ENCODE measurements at places on chromosomes 1 and 21.

- no peak for DNase-seq
Observed at GRCh38 chr1:115781343-115781742, 12.8 kb upstream of the CASQ2 start.

GRCh38 chr1:226779561-226779960 is 40.5 kb upstream of the ITPKB start:
- no peak for DNase-seq

DNA sequence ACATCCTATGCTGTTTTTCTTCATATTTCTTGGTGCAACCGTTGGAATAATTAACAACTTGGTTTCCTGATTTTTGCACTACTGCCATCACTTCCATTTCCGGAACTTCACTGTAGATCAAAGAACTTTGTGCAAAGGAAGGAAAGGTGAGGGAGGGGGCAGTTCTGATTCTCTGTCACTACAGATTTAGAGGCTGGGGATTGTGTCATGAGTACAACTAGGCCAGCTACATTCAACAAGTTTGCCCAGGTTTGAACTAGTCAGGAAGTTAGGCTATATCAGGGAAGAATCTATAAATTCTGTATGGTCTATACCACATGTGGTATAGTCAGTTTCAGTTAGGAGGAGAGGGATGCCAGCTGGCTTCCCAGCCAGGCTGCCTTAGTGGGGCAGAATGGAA is 84.2 kb downstream of the RGL1 start:
- no peak for DNase-seq

- DNase-seq = no peak
Observed at GRCh38 chr1:160109686-160110085, 5.9 kb upstream of the ATP1A2 start.

DNA sequence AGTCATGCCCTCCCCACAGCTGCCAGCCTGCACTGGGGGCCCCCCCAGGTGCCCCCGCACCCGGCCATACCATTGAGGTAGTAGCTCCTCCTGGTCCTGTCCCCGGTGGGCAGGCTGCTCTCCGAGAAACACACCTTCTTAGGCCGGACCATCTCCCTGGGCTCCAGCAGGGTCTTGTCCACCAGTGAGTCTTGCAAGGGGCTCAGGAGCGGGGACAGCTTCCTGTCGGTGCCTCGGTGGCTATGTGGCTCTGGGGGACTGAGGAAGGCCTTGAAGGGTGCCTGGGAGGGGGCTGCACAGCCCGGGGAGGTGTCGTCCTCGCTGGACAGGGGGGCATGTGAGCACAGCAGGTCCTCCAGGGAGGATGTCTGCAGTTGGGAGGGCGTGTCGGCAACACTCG is 12.9 kb upstream of the FTCD start:
- no peak for DNase-seq

DNA sequence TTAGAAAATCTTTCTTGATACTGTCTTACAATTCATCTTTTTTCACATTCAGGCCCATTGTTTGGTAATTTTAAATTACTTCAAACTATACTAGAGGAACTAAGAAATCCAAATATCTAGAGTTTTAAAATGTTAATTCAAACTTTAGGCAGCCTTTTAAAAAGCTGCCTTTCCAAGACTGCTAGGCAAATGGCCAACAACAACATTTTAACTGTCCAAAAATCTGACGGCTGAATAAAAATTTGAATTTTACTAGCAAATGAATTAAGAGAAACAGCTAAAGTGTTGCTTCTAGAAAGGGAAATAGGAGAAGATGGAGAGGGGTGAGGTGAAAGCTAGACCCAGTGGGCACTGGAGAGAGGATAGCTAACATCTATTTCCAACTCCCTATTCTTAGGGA is 17.2 kb downstream of the DPYD start:
- DNase-seq = no peak

GRCh38 chr1:38076038-38076437 is 29.4 kb upstream of the POU3F1 start:
- DNase-seq = no peak

DNA sequence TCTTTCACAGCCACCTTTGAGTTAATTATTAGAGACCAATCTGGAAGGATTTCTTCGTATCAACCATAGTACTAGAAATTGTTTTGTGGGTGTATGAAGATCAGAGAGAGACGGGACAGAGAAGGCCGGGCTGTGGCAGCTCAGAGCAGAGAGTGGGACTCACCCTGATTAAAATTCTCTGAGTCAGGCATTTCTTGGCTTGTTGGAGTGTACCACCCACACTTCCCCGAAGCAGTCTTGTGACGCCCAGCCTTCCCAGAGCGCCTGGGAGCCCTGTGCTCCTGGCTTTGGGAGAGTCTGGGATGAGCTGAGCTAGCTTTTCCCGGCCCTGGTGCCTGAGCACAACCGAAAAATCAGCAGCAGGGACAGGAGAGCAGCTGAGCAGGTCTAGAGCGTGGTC is 19.4 kb downstream of the PLEKHM2 start:
- no peak for DNase-seq

DNA sequence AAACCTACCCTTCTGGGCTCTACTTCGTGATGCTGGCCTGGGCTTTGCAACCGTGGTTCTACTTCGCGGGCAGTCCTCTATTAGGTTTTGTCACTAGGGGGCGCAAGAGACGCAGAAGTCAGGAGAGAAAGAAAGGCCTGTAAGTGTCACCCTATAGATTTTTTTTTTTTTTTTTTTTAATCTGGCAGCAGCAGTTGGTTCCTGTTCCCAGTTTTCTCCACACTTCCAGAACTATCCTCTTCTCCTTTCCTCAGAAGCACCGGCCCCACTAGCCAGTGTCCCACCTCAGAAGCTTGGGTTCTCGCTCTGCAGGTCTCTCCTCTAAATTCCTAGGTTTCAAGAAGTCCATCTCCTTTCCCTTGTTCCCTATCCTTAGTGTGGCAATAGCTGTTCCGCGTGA is 9.1 kb upstream of the LCE2D start:
- DNase-seq = no peak

DNA sequence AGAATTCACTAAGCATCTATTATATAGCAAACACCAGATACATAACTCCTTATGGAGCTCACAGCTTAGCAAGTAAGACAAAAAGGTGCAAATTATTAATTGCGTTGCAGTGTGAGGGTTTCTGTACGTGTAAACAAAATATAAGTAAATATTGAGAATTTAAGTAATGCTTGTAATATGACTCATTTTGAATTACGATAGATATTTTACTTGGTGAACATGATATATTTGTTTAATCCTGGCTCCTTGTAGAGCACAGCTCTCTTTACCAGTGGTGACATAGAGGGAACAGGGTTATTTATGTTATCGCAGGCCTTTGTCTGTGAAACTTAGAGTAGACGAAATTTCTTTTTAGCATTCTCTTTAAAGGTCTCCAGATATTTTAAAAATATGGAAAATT is 36.4 kb downstream of the LYPLAL1 start:
- no peak for DNase-seq

DNA sequence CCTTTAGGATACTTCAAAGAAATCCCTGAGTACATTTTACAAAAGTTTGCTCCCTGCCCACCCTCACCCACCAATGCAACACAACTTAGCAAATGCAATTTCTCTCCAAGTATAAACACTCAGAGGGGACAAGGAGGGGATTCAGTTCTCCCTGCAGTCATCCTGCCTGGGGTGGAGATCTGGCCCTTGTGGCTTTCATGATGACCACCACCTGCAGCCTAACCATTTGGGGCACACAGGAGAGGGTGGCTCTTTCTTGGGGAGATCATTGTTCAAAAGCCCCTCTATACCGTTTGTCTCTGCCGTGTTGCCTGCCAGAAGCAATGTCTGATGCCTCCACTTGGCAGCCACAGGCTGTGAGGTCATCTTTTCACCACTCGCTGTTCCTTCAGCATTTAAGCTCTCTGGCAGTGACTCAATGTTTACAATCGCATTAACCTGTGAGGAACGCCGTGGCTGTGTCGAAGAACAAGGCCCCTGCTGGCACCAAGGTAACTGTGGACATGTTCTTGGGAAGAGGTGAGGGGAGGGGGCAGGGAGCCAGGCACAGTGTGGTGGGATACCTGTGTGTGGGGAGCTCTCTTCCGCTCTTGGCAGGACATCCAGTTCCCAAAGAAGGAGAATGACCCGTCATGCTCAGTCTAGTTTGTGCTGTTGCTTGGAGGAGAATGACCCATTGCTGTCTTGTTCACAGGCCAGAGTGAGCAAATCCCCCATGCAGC is 103.9 kb upstream of the DUSP10 start:
- no peak for DNase-seq

- no peak for DNase-seq
Observed at GRCh38 chr1:238501290-238501689, 610.6 kb upstream of the ZP4 start.

GRCh38 chr1:189275796-189276195 is 1201.9 kb downstream of the BRINP3 start:
- no peak for DNase-seq

DNA sequence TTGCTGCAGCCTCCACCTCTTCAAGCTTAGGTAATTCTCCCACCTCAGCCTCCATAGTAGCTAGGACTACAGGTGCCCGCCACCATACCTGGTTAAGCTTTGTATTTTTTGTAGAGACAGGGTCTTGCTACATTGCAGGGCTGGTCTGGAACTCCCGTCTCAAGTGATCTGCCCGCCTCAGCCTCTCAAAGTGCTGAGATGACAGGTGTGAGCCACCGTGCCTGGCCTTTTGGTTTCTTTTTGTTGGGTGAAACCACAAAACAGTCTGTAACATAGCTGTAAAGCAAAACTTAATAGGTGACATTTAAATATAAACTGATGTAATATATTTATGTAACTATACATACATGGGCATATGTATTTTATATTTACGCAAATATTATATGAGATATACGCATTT is 3.1 kb upstream of the DNAJC11 start:
- DNase-seq = no peak

- DNase-seq = no peak
Observed at GRCh38 chr21:36459098-36459497, 20.8 kb downstream of the CLDN14 start.

- DNase-seq = no peak
Observed at GRCh38 chr1:112887599-112888283, 68.3 kb downstream of the SLC16A1 start.

DNA sequence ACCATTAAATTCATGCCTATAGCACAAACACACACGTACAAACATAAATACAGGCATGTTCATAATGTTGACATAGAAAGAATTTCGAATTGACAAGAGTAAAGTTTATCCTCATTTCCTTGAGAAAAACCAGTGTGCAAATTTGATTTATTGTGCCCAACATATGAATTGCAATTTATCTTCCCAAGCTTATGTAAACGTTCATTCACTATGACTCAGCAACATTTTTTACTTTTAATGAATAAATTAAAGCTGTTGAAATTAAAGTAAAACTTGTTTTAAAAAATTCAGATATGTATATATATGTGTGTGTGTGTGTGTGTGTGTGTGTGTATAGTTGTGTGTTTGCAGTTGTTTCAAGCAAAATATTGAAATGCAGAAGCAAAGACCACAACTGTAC is 1067.9 kb downstream of the BRINP3 start:
- DNase-seq = no peak

GRCh38 chr1:245748646-245749045 is 593.9 kb downstream of the KIF26B start:
- DNase-seq = no peak

- DNase-seq = peak; percentile 23
Observed at GRCh38 chr1:9724706-9725476, 73.4 kb downstream of the PIK3CD start.

DNA sequence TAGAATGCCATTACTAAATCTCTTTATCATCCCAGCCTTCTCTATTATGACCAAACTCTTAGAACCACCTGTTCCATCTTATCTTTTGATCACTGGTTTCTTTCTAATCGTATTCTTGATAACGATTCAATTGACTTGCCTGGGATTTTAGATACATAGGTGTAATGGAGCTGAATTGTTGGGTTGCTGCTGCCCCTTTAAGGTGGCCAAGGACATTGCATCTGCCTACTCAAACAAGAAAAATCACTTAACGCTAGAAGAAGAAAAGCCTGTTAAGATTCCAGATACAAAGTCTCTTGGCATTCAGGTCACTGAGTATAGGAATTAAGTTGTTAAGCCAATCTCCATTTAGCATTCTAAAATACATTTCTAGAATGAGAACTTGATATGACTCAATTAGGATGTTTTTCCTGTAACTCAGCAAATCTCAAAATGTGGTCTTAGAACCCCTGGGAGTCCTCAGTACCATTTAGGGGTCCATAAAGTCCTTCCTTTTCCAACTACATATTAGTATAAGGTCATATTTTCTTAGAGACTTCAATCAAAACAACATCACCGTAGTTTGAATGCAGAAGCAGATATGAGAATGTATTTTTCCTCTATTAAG is 12.4 kb downstream of the NEXN start:
- DNase-seq = no peak

- DNase-seq = no peak
Observed at GRCh38 chr1:162213281-162213912, 143.9 kb downstream of the NOS1AP start.

DNA sequence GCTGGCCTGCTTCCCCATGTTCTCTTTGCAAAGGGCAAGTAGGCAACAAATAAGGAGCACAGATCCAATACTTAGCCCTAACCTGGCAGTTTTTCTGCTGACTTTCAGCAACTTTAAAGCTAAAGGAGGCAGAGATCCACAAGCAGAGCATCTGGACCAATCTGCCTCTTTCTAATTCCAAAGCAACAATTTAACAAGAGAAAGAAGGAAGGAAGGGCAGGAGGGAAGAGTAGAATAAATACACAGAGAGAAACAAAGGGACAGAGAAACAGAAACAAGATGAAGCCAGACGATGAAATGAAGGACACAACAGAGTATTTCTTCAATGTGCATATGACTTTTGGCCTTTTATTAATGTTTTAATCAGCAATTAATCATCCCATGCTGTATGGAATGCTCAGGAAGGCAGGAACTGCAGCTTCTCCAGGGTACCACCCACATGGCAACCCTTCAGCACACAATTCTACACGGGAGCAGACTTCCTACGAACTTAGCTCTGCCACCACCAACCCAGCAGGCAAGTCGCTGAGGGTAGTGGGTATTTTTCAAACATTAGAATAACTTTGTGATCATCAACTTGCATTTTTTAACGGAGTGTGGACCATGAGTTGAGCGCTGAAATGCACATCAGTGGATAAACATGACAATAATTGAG is 15.3 kb downstream of the CLCC1 start:
- no peak for DNase-seq

- no peak for DNase-seq
Observed at GRCh38 chr1:171902527-171902926, 61.2 kb downstream of the DNM3 start.

DNA sequence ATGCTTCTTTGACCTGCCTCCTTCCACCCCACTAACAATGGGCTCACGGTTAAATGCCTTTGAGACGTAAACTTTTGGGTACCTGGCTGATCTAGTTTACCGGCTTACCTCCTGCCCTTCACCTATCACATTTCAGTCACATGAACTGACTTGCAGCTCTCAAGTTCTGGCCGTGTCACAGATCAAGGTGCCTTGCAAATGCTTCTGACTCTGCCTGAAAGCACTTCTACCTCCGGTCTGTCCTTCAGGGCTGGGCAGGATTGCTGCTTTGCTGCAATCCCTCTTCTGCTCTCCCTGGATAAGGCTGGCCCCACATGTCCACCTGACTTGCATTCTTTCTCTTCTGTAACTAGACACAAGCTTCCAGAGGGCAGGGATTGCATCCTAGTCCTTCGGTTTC is 69.0 kb downstream of the GRIK1 start:
- DNase-seq = no peak

- no peak for DNase-seq
Observed at GRCh38 chr1:154911691-154912550, 24.6 kb downstream of the PMVK start.

GRCh38 chr1:21344098-21344749 is 54.0 kb upstream of the ECE1 start:
- no peak for DNase-seq
